Inflammatory macrophage (primary cell): ENCODE measurements at places on chromosomes 16 and 17.

DNA sequence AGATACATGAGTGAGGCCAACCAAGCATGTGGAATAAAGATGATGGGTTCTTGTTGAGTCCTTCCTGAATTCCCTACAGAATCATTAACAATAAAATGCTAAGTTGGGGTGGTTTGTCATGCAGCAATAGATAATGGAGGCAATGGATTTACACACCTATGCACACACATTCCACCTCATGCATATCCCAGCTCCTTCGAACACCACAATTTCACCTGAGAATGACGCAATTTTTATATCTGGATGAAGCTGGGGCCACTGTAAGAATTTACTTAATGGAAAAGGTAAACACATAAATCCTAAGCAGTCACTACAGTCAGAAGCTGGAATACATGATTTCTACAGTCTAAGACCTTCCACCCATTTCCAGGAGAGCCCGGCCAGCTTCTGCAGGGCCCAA is 49.8 kb upstream of the ICAM2 start:
- no peak for DNase-seq

- DNase-seq, result no peak
Observed at GRCh38 chr16:86066811-86067210, 167.8 kb downstream of the IRF8 start.

DNA sequence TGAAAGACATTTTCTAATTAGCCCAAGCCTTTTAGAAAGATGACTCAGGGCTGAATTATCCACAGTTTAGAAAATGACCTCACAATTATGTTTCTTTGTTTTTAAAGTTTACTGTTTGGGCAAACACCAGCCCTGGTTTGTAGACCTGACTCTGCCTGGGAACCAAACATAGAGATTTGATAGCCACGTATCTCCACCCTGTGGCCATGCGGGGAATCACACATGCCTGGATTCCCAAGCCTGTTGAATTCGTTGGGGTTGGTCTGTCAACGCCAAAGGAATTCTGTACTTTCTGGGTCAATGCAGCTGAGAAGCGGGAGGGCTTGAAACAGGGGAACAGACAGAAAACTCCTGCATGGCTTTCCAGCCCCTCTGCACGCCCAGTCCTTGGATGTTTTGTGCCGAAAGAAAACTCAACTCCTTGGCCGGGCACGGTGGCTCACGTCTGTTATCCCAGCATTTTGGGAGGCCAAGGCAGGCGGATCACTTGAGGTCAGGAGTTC is 26.9 kb downstream of the CD300A start:
- peak; percentile 84 for DNase-seq

GRCh38 chr16:25109643-25110042 is 1.9 kb upstream of the LCMT1 start:
- peak; percentile 75 for DNase-seq

DNA sequence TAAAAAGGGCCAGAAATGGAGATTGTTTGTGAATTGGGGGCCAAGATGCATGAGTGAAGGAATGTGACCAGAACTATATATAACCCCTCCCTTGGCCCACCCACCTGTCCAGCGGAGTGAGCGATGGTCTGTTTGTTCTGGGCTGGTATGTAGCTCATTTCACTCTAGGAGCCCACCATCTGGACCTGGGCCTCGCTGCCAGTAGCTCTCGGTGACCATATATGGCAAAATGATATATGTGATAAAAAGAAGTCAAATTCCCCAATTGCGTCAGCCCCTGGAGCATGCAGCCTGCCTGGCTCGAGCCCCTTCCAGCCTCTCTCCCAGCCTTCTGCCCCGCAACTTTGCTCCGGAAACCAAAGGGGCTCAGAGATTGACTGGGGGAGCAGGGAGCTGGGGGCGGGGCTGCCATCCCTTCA is 47.3 kb downstream of the CCDC42 start:
- DNase-seq, result no peak

DNA sequence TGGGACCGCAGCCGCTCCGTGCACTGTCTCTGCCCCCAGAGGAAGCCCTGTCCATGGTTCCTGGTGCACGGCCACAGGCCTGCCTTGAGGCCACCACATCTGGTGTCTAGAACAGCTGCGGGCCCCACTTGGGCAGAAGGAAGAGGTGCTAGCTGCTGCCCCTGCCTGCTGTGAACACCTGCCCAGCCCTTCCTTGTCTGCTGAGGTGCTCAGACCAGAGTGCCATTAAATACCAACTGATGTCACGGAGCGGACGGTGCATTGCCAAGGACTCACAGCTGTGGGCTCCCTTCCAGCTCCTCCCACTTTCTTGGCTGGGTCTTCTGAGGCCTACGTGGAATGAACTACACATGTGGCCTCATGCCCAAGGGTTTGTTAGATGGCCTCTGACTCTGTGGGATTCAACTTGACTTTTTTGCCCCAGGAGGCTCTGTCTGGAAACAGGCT is 146.1 kb downstream of the RAB11FIP4 start:
- no peak for DNase-seq

DNA sequence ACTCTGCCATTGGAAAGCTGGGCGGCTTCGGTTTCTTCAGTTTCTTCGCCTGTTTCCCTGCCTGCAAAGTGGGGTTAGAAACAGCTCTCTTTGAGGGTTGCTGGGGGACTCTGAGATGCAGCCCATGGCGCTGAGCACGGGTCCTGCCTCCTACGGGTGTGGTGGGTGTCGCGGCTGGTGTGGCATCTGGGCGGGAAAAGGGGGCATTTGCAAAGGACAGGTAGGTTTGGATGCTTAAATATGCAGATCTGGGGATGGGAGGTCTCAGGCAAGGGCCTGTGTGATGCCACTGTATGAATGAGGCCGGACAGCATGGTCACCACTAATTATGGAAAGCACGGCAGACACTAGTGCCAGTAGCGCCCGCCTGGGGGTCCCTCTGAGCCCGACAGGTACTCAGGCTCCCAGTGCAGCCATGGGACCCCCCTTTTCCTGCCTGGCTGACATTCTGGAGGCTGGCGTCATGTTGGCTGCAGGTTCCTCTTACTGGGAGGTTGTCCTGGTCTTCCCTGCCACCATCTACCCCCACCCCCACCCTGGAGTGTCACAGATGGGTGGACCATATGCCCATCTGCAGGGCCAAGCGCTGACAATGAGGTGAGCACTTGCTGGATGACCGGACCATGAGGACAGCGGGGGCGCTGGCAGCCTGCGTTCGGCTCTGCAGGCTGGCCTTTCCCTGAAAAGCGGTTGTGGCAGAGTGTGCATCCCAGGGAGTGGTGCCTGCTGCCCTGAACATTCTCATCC is 237.7 kb downstream of the SEC14L1 start:
- no peak for DNase-seq

DNA sequence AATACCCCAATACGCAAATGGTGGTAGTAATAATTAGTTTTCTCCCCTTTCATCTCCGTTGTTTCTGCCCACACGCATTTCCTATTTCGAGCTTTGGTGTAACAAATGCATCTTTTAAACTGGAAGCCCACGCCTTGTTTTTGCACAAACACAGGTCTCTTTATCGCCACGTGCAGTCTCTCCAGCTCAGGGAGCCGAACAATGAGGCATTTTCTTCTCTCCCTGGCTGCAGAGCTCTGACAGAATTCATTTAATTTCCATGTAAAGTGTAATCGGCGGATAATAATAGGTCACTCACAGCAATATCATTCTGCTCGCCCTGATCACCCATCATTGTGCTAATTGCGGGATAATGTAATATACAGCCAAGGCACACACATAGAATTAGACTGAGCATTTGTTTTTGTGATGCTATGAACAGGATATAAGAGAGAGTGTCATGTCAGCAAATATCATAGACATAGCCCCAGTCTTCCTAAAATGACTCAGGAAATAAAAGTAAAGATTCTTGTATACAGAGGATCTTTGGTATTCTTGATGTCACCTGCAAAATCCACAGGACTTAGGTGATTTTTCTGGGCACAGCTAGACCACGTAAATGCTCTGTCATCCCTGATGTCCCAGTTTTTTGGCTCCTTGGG is 452.6 kb upstream of the CDH11 start:
- DNase-seq, result no peak

- DNase-seq, result no peak
Observed at GRCh38 chr17:35841505-35841904, 27.2 kb downstream of the HEATR9 start.
